AG09319 (cell line): ENCODE measurements at places on chromosomes 1 and 21.
A peak's percentile ranks its signal among the peaks of the same experiment; 100 is the strongest.

DNA sequence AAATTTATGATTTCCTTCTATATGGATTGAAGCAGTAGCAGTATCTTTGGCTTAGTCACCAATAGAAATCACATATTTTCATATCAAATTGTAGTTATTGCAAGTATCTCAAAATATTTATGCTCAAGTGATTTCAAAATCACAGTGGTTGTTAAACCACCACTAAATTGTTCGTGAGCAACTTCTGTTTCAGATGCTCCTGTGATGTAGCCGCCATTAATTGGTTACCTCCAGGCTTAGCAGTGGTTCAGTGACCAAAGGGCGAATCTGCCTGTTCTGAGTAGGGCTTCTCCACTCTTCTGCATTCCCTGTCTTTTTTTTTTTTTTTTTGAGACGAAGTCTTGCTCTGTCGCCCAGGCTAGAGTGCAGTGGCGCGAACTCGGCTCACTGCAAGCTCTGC is 1.9 kb upstream of the CNKSR1 start:
- no peak for DNase-seq

DNA sequence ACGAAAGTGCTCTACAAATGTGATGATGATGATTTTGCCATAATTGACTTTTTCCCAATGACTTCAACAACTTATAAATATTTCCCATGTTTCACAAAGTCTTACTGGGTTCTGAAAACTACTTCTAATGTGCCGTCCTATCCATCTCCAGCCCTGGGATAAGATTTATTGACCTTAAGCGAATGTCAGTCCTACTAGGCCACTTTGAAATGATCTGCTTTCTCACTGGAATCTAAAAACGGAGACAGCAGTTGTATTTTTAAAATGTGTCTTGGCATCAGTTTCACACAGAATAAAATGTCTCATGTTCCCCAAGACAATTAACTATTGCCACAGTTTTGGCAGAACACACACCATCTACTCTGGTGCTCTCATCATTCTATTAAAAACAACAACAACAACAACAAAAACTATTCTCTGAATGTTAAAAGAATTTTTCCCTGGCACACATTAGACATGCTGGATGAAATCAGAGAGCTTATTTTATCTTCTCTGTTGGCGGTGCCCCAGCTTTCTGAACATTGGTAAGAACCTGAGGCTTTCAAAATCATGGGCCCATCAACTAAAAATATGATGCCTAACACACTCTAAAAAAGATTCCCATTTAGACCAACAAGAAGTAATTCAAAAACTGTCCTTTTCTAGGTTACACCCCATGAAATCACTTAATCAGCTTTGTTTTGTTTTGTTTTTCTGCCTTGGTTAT is 23.1 kb upstream of the DNASE2B start:
- peak; percentile 4 for DNase-seq

DNA sequence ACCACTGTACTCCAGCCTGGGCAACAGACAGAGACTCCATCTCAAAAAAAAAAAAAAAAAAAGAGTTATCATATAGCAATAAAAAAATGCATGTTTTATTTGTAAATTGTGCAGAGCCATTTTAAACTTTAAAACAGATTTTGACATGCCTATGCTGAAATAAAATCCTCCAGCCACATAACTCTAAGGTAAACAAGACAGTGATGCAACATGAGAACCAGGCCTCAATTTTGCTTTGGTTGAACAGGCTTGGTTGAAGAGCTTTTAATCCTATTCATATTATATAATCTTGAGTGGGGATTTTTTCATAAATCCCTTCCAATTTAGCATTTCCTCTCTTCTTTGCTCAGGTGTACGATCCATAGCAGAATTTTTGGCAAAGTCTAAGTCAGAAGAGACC is 26.1 kb downstream of the ARMH1 start:
- DNase-seq = no peak

- DNase-seq = no peak
Measured at GRCh38 chr1:94693029-94693428, 127.1 kb upstream of the SLC44A3 start.

DNA sequence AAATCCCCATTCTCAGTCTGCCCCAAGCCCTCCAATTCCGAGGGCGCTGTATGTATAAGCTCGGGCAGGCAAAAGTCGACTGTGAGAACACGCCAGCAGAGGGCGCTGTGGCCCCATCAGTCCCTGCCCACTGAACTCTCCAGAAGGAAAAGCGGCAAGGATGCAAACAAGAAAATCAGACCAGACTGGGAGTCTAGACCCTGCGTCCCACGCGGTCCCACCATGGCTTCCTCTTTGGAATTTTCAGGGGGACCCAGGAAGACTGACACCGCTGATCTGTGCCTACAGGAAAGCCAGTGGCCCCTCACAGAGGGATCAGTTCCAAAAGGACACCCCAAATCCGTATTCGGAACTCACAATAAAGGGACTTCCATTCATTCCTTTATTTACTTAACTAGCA is 19.5 kb downstream of the TEX35 start:
- peak; percentile 60 for DNase-seq

DNA sequence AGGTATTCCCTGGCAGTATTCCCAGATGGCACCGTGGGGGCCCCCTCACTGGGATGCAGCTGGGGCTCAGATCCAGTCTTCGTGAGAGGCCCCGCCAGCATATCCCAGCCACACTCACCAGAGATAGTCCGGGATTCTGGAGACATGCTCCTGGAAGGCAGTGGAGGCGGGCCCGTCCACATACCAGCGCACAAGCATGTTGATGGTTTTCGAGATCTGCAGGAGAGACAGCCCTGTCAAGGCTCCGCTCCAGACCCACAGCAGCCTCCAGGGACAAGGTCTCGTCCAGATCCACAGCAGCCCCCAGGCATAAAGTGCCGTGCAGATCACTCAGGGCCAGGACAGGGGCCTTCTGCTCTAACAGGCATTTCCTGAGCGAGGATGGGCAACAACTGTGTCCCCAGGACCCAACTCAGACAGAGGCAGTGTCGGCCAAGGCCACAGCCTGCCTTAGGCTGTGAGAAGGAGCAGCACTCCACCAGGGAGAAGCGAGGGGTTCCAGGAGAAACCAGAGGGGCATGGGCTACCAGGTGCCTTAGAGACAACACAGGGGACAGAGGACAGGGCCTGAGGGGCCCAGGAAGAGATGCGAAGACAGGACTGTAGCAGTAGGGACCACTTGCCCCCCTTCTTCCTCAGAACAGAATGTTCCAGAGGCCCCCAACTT is 14.8 kb downstream of the LSS start:
- DNase-seq = no peak
